ENCODE measurements at places on chromosomes 4 and X.

DNA sequence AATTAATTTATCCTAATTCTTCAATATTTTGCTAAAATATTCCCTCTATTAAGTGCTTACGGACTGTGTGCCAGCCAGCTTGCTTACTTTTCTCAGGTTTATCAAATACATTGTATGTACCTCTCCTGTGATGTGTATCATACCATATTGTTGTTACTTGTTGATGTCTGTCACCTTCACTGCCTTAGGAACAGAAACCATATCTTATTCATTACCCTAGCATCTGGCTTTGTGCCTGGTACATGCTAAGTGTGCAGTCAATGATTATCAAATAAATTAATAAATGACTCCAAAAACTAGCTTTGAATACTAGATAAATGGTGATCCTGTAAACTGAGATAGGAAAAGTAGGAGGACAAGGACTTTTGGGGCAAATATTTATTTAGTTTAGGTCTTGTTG is 6.9 kb downstream of the CLCN3 start:
- DNase-seq: peak; percentile 21

DNA sequence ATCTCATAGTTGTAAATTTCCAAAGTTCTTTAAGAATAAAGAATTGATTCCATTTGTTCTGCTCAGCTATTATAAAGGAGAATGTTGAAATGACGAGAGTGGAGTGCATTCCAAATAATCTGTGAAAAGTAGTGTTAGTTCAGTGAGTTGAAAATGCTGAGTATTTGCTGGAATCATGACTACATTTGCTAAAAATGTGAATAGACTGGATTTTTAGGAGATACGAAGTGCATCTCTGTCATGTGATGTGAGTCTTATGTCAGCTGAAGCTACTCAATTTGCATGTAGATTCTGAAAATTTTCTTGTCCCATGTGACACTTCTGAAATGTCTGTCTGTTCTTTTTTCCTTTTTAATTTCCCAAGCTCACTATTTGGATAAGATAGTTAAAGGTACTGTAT is 206.0 kb downstream of the DCTD start:
- DNase-seq: no peak

DNA sequence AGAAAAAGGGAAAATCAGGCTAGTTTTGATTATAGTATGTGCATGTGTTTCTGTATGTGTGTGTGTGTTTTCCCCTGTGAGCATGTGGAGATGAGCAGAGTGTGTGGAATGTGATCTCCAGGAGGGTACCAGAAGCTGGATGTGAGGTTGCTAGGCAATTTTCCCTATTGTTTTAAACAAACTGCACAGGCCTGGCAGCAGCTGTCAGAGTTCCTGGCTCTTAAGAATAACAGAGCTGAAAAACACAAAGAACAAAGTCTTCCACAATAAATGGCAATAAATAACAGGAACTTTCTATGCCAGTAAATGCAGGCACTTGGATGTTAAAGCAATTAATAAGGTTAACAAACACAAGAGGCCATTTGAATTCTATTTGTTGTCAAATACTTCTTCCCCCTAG is 344.6 kb upstream of the CTSO start:
- DNase-seq: no peak

DNA sequence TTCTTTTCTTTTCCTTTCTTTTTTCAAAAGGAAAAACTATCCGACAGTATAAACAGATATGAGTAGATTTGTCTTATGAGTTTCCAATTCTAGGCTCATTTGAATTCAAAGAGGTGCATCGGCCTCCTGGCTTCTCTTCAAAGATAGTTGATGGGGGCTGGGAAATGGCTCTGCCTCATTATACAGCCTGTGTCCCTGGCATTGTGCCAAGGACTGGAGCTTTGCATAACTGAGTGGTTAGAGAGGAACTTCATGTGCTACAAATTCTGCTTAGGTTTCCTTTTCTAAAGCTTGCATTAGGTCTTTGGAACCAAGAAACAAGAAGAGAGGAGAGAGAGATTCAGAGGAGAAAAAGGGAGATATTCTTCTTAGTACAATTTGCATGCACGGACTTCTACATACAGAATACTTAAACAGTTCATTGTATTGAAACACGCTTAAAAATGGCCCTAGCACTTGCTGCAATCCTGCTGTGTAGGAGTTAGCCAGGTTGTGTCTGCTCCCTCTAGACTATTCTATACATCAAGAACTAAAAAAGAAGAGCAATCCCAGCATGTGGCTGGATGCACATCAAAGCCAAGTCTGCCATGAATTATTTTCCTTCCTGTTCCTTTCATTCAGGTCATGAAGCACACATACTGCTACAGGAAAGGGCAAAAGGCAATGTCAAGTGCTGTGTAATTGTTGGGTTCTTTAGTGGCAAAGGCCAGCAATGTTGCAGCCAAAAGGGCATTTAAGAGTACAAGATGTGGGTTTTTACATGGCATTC is 70.9 kb downstream of the INTS12 start:
- DNase-seq: peak; percentile 39

DNA sequence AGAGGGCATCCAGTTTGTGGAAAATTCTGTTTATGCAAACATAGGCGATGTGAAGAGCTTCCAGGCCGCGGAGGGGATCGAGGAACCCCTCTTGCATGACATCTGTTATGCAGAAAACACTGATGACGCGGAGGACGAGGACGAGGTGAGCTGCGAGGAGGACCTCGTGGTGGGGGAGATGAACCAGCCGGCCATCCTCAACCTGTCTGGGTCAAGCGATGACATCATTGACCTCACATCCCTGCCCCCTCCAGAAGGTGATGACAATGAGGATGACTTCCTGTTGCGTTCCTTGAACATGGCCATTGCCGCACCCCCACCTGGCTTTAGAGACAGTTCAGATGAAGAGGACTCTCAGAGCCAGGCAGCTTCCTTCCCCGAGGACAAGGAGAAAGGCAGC is 74.6 kb upstream of the PRPS2 start:
- no peak for DNase-seq

- DNase-seq: no peak
Observed at GRCh38 chr4:26268246-26268645, 52.6 kb upstream of the RBPJ start.

DNA sequence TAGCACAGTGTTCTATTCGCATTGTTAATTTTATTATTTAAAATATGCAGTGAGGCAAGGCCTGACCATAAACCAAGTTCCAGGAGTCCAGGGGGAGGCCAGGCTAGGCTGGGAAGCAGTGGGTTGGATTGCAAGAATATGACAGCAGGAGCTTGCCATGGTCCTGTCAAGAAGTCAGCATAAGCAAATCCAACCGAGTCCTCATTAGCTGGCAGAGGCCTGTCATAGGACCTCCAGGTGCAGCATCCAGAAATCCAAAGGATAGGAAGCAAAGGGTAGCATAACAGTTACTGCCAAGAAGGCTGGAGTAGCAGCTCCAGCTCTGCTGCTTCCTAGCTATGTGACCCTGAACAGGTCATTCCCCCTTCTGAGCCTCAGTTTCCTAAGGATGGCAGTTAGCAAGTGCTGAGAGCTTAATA is 13.4 kb downstream of the PJA1 start:
- DNase-seq: no peak

All from pancreas (tissue), 10 donors.